ENCODE measurements at places on chromosomes 7 and 10.

DNA sequence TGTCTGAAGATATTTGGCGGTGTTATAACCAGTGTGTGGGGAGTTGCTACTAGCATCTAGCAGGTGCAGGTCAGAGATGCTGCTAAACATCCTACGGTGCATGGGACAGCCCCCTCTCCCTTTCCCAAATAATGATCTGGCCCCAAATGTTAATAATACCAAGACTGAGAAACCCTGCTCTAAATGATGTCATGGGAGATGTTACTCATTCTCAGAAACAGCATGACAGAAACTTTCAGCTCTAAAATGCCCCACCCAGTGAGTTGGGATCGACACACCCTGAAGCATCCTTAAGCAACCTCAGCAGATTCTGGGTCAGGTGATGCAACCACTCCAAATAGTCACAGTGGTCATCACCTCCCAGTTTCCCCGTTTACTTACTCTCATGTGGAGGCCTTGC lies 108.8 kb upstream of the MPP7 start:
- no peak for DNase-seq

DNA sequence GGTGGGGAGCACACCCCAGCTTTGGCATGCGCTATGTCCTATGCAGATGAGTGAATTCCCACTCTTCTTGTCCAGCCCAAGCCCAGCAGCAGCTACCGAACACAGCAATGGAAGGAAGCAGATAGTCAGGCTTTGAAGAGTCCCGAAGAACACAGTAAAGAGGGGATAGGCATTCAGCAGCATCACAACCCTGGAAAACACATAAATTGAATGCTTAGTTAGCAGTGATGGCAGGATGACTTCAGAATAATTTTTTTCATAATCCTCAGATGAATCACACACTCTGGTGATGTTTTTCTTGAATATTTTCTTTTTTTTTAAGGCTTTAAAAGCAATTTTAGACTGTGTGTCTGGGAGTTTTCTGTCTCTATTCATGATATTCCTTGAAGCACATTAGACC lies 95.8 kb downstream of the CFAP58 start:
- DNase-seq, result no peak

DNA sequence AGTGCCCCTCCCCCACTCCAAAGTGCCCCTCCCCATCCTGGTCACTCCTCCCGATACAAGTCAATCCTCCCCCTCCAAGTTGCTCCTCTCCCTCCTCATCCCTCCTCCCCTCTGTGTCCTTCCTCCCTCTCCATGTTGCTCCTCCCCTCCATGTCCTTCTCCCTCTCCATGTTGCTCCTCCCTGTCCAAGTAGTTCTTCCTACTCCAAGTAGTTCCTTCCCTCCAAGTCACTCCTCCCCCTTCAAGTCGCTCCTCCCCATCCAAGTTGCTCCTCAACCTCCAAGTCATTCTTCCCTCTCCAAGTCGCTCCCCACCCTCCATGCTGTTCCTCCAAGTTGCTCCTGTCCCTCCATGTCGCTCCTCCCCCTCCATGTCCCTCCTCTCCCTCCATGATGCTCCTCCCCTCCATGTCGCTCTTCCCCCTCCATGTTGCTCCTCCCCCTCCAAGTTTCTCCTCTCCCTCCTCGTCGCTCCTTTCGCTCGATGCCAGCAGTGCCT lies 8.6 kb upstream of the WBP1L start:
- DNase-seq, result no peak

GRCh38 chr10:115624448-115624847 lies 531.3 kb downstream of the ATRNL1 start:
- DNase-seq, result no peak

GRCh38 chr7:132696332-132696731 lies 120.1 kb upstream of the PLXNA4 start:
- no peak for DNase-seq

DNA sequence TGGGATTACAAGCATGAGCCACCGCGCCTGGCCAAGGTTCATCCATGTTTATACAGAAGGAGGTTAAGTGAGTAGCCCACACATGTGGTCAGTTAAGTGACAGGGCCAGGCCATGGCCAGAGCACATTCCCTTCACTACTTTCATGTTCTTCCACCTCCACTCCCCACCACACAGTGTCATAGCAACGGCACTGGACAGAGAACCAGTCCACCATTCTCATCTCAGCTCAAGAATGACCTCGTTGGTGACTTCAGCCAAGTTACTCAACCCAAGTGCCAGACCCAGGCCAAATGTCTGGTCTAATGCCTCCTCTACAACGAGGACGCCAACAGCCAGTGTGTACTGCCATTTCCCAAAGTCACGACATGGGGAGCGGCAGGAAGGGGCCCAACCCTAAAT lies 62.4 kb downstream of the INHBA start:
- DNase-seq, result no peak

- no peak for DNase-seq
Measured at GRCh38 chr7:84194484-84195271, at the start of gene SEMA3A. TSS of gene SEMA3A (minus strand) at chr7:84194789. CDS start at chr7:84194586, 203 bp downstream.

- no peak for DNase-seq
Measured at GRCh38 chr10:121687095-121687813, 89.0 kb upstream of the FGFR2 start.

GRCh38 chr7:196283-196682 lies 3.9 kb downstream of the FAM20C start:
- no peak for DNase-seq

- DNase-seq, result peak; percentile 70
Measured at GRCh38 chr7:85095806-85096205, 91.0 kb downstream of the SEMA3D start.

DNA sequence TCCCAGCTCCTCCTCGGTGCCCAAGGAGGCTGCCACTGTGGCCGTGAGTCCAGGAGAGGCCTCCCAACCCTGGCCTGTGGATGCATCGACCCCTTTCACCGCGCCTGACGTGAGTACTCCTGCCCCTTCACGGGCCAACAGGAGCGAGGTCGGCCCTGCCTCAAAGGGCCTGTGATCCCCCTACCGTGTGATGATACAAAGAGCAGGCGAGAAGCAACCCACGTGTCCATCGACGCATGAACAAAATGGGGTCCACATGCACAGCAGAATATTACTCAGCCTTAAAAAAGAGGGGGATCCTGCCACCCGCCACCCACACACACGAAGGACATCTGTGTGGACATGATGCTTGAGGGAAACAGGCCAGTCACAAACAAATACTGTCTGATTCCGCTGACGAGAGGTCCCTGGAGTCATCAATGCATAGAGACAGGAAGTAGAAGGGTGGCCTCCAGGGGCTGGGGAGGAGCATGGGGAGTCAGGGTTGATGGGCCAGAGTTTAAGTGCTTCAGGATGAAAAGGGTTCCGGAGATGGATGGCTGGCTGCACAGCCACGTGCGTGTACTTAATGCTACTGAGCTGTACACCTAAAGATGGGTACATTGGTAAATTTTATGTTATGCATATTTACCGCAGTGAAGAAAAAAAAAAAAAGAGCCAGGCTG lies 151.9 kb downstream of the PRKAG2 start:
- DNase-seq, result no peak

- DNase-seq, result no peak
Measured at GRCh38 chr7:73683788-73684693, 644 bp downstream of the BUD23 start.

DNA sequence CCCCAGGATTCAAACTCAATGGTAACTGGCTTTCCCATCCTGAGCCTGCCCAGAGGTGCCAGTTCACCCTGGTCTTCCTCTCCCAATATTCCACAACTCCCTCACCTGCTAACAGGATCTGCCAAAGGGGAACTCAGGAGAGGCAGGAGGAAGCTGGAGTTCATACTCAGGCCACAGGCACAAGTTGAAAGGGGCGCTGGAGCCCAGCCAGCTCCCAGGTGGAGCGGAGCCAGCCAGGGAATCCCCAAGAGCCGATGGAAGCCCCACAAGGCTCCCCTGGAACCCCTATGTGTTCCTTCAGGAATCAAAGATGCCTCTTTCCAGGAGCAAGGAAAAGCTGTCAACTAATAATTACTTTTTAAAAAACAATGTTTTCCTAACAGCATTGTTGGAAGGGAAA lies 63.5 kb downstream of the SH3PXD2A start:
- DNase-seq, result no peak

DNA sequence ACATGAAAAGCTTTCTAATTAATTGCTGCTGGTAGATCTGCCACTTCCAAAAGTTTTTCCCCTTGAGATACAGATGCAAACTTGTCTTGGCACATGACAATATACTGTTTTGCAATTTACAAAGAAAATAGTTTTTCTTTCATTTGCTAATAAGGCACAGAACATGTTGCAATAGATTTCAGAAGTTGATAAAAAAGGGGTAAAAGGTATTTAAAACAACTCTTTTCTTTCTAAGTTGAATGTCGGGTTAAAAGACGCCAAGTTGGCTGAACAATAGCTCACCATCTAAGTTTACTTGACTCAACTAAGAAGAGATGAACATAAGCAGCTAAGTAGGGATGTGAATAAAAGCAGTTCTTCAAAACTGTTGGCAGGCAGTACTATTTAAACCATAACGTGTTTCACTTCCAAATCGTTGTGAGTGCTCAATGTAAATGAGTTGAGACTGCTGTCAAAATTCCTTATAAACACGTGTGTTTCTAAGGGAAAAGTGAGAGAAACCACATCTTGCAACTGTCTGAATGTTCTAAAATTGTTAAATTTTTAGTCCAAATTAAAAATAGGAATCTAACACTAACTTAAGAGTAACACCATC lies 14.5 kb upstream of the THSD7A start:
- DNase-seq, result no peak

- no peak for DNase-seq
Measured at GRCh38 chr7:42907316-42907715, 4.6 kb downstream of the C7orf25 start.

GRCh38 chr10:21314906-21315644 lies 210.4 kb downstream of the SKIDA1 start:
- no peak for DNase-seq

DNA sequence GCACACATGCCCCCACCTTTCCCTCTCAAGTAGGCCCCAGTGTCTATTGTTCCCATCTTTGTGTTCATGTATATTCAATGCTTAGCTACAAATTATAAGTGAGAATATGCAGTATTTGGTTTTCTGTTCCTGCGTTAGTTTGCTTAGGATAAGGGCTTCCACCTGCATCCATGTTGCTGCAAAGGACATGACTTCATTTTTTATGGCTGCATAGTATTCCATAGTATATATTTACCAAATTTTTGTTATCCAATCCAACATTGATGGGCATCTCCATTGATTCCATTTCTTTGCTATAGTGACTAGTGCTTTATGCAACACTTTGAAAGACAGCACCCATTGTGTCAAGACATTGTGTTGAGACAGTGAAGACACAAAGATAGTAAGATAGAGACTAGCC lies 19.0 kb upstream of the ABCB4 start:
- DNase-seq, result no peak

GRCh38 chr10:824497-824896 lies 107.0 kb downstream of the LARP4B start:
- DNase-seq, result no peak

GRCh38 chr10:129552119-129552518 lies 85.1 kb downstream of the MGMT start:
- no peak for DNase-seq

DNA sequence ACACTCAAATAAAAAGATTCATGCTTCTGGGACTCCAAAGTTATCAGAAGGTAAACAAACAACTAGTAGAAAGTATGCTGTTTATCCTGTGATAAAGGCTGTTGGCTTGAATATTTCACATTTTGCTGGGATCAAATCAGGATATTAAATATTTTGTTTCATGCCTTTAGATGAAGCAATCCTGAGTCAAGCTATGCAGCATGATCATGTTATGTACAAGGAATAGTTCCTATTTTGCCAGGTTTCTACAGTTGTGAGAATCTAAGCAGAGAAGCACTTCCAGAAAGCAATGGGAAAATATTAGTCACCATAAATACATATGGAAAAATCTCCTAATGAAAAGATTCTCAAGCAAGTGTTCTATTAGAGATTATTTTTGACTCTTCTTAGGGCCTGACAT lies 262.8 kb upstream of the PCDH15 start:
- DNase-seq, result no peak

DNA sequence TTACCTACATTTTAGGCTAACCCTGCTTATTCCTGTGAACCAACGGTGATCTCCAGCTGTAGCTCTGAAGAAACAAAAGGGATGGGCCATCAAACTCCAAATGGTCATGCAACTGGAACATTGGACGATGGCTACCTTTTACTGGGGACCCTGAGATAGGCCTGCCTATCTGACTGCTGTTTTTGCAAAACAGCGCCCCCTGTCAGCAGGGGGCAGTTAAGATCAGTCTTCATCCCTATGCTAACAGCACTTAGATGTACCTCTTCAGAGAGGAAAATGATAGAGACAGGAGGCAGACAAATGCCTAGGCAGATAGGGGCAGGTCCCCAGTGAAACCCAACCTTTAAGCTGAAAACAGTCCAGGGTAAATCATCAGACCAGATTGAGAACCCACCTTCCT lies 1085.4 kb upstream of the SORCS1 start:
- DNase-seq, result no peak

DNA sequence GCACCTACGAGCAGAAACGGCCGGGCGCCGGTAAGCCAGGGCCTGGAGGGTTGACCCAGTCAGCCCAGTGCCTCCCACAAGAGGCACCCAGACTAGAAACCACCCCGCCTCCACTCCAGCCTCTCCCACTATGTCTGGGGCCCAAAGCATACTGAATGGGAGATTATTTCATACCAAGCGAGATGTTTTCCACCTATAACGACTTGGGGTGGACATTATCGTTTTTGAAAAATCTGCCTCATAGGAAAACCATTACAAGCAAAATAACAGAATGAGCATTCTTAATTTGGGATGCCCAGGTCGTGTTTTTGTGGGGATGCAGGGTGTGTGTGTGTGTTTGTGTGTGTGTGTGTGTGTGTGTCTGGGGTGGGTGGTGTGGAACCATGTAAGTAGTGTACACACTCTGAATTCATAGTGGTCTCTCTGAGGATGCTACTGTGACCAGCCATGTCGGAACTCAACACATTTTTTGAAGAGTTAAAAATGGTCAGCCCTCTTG lies 1.6 kb downstream of the HOXA6 start:
- DNase-seq, result no peak

DNA sequence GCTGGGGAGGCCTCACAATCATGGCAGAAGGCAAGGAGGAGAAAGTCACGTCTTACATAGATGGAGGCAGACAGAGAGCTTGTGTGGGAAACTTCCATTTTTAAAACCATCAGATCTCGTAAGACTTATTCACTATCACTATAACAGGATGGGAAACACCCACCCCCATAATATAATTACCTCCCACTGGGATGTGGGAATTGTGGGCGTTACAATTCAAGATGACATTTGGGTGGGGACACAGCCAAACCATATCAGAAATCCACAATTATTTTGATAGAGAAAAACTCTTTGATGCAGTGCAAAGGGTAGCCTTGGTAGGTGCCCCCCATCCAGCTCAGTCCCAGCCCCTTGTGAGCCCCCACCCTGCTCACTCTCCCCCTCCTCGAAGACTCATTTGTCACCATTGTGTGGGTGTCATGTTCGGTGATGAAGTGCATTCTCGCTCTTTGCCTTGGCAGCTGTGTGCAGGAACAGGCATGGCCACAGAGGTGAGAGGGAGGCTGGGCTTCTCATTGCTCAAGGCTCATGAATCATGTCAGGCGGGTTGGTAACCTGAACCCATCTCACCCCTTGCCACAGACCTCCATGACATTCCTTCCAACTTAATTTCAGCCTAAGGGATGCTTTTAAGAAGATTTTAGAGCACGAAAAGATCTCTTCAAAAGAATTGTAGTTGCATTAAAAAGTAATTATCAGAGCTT lies 75.9 kb downstream of the BUB3 start:
- DNase-seq, result no peak

Data from SK-N-MC (cell line).